ENCODE measurements at places on chromosomes 1 and 21.

DNA sequence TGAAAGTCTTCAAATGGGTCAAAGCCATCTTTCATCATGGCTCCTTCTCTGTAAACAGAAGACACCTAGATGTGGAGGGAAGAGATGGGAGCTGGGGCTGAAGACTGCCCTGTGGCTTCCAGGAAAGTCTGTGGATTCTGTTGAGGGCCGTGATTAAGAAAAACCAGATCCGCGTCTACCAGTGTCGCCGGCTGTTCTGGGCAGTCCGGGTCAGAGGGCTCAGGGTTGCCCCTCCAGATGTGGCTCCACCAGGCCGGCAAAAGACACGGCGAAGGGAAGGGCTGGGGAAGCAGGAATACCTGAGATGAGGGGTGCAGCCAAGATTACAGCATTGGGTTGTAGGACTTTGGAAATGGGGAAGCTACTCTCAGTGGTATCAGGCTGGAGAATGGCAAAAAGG, 162.6 kb downstream of the RHOU start:
- DNase-seq: no peak

- no peak for DNase-seq
These were observed 78.3 kb upstream of the LMO4 start for GRCh38 chr1:87250336-87250735.

DNA sequence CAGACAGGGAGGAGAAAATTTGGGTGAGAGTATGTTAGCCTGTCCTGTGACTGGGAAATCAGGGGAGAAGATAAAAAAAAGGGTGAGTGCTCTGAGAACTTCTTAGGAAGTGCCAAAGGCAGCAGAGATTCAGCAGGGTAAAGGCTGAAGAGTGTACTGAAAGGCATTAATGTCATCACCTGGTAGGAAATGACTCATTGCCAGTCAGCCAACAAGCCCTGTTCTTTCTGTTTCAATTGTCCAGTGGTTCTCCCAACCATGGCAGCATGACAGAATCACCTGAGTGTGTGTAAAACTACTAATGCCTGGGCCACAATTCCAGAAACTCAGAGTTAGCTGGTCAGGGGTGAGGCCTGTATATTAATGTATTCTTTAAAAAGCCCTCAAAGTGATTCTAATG, 83.5 kb downstream of the INTS7 start:
- no peak for DNase-seq

GRCh38 chr1:24528744-24529143, 26.1 kb downstream of the RCAN3 start:
- no peak for DNase-seq

- DNase-seq: no peak
These were observed 41.3 kb downstream of the LRRC71 start for GRCh38 chr1:156961709-156962108.

- DNase-seq: no peak
These were observed 32.1 kb downstream of the JAK1 start for GRCh38 chr1:64934115-64934877.

DNA sequence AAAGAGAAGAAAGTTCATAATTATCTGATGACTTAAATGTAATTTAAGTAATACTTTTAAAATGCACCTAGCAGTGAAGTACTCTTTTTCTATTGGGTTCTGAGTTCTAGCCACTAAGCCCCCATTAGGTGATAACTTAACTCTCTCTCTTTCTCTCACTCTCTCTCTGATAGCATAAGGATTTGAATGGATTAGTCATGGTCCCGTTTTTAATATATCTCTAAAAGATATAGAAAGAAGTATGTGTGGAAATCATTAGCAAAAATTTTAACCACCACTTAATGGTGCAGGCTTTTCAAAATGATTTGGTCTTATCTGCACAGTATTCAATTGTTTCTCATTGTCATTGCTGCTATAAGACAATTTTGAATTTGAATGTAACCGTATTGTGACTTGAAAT, 78.2 kb downstream of the RWDD3 start:
- DNase-seq: no peak
